Activated CD8-positive, alpha-beta memory T cell treated with anti-CD3 and anti-CD28 coated beads, Interleukin-2, amount 50 U/mL, for 4 hours (primary cell): ENCODE measurements at places on chromosomes 12 and 14.
A peak's percentile ranks its signal among the peaks of the same experiment; 100 is the strongest.

DNA sequence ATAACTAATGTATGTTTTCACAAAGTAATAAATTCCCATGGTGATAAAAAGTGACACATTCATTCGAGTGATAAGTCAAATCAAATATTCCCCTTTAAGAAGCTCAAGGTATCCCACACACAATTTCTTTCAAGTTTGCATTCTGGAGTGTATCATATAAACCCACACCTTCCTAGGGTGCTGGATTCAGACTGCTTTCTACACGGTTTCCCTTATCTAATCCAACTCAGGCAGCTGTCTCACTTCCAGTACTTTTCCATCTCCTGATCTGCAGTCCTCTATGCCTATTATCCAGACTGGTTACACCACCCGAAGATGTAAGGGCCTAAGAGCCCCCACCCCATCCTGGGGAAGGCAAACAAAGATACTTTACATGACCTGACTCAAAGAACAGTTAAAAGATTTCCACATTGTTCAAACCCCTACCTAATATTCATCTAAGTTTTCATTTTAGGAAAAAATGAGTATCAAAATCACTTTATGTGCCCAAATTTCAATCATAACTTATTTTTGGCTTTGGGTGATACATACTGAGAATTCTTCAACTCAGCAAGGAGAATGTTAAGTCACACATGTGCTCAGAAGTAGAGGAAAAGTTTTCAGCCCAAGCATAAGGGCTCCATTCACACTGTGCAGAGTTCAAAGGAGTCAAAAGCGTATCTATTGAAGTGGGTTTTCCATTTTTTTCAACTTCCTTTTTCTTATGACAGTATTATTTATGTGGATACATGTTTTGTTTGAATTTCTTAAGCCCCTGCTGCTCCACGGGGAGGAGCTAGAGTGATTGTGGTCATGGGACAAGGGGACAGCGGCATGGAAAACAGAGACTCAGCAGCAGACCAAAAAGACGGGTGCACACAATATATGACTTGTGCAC lies 41.8 kb downstream of the CORO1C start:
- no peak for DNase-seq

DNA sequence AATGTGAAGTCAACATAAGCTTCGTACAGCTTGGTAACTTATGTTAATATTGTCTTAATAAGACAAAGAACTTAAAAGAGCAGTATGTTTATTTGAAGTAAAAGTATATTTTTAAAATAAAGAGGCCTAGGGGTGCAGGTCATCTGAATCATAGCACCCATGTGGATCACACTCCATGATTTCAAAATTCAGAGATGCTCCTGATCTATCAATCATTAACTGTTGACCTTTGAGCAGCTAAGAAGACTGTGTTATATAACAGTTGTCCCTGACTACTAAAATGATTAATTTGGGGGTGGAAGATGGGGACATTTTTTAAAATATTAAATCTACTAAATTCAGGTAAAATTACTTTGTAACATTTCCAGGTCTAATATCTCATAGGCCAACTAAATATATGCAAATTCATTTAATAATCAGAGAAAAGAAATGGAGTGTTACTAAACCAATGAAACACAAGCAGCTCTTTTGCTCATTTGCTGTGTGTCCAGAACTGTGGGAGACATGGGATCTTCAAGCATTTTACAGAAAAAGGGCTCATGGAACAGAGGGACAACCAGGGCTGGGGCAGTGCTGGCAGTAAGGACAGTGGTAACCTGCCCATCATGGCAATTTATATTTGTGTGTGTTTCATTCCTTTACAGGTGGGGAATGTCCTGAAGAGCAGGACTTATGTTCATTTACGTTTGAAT lies 120.7 kb upstream of the PCED1B start:
- DNase-seq, result no peak

- DNase-seq, result no peak
Measured at GRCh38 chr14:59176765-59177164, 11.7 kb upstream of the DAAM1 start.

GRCh38 chr12:650983-651382 lies 12.3 kb downstream of the NINJ2 start:
- DNase-seq, result no peak

DNA sequence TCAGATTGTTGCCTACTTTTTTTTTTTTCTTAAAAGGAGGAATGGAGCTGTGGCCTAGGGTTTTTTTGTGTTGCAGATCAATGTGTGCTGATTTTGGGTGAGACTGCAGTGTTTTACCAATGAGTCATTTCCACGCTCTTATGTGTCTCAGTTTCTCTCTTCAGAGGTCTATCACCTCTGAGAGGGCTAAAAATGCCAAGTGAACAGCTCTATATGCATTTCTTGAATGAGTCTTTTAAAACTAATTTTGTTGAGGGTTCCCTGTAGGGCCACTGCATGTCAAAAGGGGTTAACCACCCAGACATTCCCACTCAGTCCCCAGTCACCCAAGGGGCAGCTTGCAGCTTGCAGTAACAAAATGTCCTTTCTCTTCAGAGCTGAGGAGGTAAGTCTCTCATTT lies 24.3 kb upstream of the GLIPR1L2 start:
- DNase-seq, result no peak

DNA sequence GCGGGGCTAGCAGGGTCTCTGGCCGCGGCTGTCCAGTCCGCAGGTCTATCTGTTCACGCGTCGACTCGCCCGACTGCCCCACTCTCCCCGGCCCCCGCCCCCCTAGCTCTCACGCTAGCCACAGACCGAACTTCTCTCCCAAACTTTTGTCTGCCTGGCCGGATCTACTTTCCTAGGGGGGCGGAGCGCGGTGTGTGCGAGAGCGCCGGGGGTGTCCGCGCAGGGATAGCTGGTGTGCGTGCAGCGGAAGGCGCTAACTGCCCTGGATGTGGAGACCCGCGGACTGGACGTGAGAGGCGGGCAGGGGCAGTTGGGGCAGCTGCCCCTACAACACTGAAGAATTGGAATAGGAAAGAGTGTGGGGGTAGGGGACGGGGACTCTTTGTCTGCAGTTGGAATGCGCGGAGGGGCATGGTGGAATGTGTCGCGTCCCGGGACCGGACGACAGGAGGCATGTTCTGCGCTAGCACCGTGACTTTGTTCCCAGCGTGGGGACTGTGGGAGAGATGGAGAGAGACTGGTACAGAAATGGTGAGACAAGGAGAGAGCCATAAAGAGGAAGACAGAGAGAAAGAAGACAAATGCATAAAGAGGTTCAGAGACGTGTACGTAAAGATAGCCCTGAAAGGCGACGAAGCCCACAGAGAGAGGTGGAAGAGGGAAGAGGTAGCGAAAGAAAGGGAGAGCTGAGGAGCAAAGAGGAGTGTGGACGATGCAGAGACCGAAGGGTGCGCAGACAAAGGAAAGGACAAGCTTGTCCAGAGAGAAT lies at the start of gene AJUBA:
TSS of gene AJUBA (minus strand) at position 75 of the 769 bp plus-strand sequence. CDS start 285 bp downstream, outside the sequence.
- DNase-seq, result peak; percentile 75

GRCh38 chr12:127823801-127824200 lies 443.2 kb upstream of the TMEM132C start:
- no peak for DNase-seq

DNA sequence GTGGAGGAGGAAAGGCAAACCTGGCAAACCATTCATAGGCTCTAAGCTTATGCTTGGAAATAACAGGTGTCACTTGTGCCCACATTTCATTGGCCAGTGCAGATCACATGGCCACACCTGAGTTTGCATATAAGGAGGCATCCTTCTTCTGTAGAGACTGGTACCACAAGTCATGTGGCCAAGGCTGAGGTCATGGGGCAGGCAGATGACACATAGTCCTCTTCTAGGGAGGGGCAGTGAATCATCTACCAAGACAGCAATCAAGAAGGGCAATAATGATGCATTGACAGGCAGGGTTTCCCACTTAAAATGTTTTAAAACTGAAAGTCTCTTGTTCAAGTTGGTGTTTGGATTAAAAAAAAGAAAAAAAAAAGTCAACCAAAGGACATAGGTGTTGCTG lies 77.3 kb downstream of the DAAM1 start:
- peak; percentile 18 for DNase-seq

DNA sequence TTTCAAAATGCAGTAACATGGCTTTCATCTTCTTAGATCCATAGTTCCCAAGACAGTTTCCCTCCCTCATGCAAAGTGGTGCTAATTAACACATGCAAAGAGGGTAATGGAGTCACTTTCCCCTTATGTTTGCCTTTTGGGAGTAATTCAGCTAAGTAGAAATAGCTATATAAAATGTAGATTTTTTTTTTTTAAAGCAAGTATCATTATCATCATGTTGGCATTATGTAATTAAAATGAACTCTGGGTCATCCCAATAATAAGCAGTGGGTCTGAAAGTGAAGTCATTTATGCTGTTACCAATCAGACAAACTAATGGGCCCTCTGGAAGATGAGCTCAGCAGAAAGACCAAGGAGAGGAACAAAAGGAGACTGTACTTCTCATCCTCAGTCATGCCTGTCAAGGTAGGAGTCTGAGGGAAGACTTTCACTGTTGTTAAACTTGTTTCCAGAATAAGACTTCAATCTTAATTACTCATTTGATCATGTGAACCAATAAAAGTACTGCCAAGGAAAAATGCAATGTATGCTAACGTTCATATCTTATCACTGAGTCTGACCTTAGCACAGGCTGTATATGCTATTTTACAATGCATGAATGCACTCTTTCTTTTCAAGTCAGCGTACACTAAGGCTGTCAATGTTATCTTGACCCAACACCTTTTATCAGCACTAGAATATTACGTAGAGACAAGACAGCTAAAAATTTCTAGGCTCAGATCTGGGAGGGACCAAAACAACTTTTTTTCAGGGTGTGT lies 26.8 kb downstream of the AREL1 start:
- DNase-seq, result no peak

DNA sequence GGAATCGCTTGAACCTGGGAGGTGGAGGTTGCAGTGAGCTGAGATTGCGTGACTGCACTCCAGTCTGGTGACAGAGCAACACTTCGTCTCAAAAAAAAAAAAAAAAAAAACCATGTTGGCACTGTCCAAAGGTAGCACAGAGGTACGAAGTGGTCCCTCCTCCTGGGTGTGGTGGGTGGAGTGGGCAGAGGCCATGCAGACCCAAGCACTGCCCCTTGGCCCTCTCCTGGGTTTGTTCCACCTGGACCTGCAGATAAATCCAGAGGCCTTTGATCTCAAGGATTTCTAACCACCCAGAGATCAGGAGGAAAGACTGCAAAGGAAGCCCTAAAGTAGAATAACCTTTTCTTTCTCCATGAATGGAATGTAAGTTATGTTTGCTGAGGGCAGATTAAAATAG lies 8.7 kb upstream of the GALNT6 start:
- DNase-seq, result no peak

DNA sequence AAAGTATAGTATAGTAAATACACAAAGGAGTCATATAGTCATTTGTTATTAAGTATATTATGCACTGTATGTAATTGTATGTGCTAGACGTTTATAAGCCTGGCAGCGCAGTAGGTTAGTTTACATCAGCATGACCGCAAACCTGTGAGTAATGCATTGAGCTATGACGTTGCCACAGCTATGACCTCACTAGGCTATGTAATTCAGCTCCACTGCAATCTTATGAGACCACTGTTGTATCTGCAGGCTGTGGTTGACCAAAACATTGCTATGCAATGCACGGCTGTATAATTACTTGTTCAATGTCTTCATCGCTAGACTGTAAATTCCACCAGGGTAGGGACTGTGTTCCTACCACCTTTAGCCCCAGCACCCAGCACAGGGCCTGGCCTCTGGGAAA lies 53.2 kb upstream of the VASH1 start:
- no peak for DNase-seq

DNA sequence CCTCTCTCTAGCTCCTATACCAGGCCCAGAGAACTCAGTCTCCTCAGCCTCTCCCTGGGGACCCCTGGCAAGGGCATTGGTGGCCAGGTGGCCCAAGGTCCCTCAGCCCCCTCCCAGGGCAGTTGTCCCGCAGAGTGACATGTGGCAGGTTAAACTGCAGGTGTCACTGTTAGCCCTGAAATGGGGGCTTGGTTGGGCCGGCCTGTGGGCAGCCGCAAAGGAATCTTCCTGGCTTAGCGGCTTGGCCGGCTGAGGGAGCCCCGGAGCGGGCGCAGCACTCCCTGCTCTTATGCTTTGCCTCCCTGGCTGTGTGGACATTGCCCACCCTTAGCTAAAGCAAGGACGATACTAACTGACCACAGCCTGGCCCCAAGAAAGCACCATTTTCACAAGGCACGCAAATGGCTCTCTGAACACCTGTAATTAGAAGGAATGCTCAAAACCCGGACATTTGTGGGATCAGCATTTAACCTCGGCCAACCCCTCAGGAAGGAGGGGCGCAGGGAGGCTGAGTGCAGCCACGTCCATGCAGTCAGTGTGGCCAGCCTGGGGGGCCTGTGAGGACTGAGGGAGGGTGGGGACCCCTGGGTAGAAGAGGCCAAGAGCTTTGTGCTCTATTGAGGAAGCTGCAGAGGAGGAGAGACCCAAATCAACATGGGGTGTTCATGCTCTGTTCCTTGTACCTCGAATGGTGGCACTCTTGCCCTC lies 82.2 kb downstream of the PAPOLA start:
- no peak for DNase-seq

GRCh38 chr14:96811985-96812667 lies 14.9 kb downstream of the VRK1 start:
- no peak for DNase-seq

- DNase-seq, result no peak
Measured at GRCh38 chr14:96297000-96297399, 41.0 kb downstream of the BDKRB1 start.

GRCh38 chr12:4133636-4134447 lies 139.7 kb upstream of the CCND2 start:
- DNase-seq, result no peak

DNA sequence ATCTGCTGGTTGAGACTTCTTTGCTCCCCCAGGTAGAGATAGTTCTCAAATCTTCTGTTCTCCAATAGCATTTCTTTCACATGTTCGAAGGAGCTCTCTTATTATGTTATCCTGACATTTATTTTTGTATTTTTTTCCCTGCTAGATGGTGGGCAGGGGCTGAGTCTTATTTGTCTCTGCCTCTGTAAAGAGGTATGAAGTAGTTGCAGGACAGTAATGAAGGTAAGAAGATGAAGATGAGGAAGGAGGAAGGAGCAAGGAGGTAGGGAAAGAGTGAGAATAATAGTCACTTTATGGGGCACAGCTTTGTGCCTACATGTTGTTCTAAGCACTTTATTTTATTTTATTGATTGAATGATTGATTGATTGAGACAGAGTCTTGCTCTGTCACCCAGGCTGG lies 5.0 kb upstream of the CIROP start:
- DNase-seq, result no peak

- DNase-seq, result no peak
Measured at GRCh38 chr12:101695706-101696105, 1.7 kb upstream of the CHPT1 start.

- no peak for DNase-seq
Measured at GRCh38 chr12:119613319-119613936, 19.9 kb downstream of the TMEM233 start.

- DNase-seq, result no peak
Measured at GRCh38 chr12:131116468-131117117, 162.9 kb downstream of the ADGRD1 start.

GRCh38 chr12:12612358-12612757 lies 682 bp downstream of the CREBL2 start:
- DNase-seq, result no peak

- DNase-seq, result no peak
Measured at GRCh38 chr12:14514154-14514842, 53.4 kb downstream of the PLBD1 start.

- no peak for DNase-seq
Measured at GRCh38 chr12:52252728-52253343, 19.8 kb downstream of the KRT7 start.
